ENCODE measurements at places on chromosomes 1 and 21.
A peak's percentile ranks its signal among the peaks of the same experiment; 100 is the strongest.

GRCh38 chr1:187943606-187944403, 1115.1 kb downstream of the PLA2G4A start:
- DNase-seq = peak; percentile 2

- no peak for DNase-seq
Observed at GRCh38 chr1:3787349-3787715, 9.0 kb downstream of the LRRC47 start.

DNA sequence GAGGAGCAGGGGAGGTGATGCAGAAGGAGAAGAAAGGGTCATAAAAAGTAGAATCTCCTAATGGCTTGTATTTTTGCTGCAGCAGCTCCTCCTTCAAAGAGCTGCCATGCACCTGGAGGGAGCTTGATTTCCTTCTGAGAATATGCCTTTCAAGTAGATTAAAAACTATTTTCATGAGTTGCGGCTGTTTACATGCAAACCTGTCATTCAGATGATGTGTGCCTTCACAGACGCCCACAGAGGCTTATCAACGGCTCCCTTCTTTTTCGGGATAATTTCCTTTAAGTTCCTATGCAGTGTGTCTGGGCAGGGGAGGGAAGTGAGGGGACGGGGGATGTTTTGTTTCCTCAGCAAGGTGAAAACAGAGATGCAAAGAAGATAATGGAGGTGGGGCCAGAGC, 38.8 kb downstream of the TNR start:
- DNase-seq = no peak

DNA sequence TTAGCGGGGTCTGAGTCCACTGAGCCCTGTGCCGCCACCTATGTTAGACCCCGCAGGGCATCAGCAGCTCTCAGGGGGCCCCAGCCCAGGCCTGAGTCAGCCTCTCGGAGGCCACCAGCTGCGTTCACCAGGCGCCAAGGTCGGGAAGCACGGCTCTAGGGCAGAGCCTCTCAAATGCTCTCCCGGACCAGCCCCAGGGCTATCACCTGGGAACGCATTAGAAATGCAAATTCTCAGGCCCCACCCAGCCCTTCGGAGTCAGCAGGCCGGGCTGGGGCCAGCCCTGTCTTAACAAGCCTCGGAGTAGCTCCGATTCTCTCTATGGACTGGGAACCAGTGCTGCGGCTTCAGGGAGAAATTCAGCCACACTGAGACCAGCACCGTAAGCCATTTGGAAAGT, 37.2 kb upstream of the TSPEAR start:
- DNase-seq = no peak

GRCh38 chr1:181936269-181936668, 125.2 kb downstream of the ZNF648 start:
- no peak for DNase-seq

DNA sequence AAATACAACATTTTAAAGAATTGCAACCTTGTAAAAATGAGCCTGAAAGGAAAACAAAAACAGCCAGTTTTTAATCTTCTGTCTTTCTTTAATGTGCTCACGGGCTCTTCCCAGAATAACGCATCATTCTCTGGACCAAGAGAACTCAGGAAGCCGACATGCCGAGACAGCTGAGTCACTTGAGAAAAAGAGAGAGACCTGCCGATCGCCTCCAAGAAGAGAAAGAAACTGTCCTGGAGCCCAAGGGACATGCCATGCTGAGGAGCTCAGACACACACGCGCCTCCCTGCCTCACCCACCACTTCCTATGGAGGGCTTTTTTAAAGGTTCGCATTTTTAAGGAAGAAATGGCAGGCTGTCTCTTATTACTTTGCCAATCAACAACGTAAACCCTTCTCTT, 176.4 kb downstream of the ZNF281 start:
- no peak for DNase-seq

- DNase-seq = no peak
Observed at GRCh38 chr1:71312545-71312944, 231.7 kb upstream of the ZRANB2 start.

- no peak for DNase-seq
Observed at GRCh38 chr1:234911787-234912186, 216.8 kb downstream of the TOMM20 start.

DNA sequence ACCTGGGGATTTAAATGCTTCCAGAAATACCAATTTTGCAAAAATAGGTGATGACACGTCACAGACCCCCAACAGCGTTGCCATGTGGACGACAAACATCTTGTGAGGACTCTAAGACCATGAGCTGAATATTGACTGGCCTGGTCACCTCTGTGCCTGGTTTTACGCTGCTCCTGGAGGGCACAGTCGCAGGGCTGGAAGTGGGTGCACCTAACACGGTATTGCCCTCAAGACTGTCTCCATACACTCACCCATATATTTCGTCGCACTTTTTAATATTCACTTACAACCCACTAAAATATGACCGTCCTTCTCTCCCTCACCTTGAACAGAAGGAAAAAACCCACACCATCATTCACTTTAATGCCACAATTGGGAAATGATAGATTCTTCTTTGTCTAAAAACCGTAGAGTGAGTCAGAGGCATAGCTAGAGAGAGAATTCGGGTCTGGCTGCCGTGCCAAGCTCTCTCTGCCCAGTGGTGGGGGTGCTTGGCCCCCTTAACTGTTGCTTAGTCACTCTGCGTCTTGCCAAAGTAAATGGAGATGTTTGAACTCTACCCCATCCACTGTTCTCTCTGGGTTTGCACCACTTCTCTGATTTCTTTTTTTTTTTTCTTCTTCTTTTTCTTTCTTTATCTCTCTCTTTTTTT, 40.8 kb upstream of the UTS2 start:
- DNase-seq = no peak

GRCh38 chr1:63051886-63052285, 268.0 kb downstream of the ATG4C start:
- DNase-seq = no peak

GRCh38 chr1:156726549-156727226, 1.6 kb upstream of the METTL25B start:
- peak; percentile 93 for DNase-seq

DNA sequence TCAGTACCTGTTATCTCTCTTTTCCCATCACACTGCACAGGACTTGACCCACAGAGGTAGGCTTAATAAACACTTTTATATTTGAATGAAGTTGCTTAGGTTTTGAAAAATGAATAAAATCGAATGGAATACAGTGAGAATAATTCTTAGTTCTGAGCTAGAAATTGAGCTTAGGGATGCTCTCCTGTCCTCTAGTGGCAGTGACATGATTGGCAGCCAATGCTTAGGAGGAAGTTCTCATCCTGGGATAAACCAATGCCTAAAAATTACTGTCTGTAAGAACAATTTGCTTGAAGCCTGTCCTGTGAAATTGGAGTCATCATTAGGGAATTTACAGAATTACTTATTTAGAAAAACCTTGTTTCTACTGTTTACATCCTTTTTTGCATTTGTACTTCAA, 21.3 kb upstream of the CYP4X1 start:
- DNase-seq = peak; percentile 12
